NCI-H1694 treated with DMSO at 0.1 percent for 48 hours (cell line): ENCODE measurements at places on chromosomes 4 and X.

DNA sequence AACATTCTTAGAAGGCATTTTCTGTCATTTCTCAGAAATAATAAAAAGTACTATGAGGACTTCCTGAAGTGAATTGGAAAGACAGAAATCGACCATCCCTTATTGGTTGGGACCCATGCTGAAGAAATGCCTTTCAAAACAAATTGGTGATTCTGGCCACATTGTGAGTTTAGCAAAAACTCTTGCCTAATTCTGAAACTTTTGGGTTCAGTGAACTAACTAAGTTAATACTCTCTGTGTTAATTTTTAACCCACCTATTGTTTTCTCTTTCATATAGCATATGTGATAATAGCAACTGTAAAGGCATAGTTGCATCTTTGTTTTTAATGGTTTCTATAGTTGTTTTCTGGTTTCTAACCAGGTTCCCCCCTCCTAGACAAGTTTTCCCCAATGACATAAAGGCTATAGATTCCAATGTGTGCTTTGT, 129.3 kb upstream of the FAT1 start:
- DNase-seq: no peak

DNA sequence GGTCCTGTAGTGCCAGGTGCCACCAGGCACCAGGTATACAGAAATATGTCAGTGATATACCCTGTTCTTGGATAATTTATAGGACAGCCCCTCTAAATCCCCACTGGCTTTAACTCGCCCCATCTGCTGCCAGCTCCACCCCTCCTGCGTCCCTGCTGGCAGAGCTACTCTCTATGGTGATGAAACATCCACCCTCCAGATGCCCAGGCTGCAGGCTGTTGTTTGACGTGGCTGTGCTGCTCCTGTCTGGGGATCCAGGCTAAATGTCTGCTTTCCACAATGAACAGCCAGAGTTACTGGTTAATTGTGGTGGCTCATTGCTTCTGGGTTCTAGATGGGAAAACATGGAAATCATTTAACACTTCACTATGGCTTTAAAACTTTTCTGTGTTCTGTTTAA, 12.9 kb downstream of the NHSL2 start:
- DNase-seq: peak; percentile 61

DNA sequence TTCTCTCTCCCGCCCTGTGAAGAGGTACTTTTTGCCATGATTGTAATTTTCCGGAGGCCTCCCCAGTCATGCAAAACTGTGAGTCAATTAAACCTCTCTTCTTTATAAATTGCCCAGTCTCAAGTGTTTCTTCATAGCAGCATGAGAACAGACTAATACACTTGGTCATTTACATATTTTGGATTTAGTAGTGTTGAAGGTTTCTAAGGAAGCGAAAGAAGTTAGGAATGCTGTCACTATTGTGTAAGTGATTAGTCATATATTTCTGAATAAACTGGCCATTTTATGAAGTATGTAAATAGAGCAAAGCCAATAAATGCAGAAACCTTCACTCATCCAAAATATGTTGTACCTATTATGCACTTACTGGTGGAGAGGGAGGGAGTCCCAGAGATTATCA, 34.4 kb upstream of the GK2 start:
- no peak for DNase-seq

DNA sequence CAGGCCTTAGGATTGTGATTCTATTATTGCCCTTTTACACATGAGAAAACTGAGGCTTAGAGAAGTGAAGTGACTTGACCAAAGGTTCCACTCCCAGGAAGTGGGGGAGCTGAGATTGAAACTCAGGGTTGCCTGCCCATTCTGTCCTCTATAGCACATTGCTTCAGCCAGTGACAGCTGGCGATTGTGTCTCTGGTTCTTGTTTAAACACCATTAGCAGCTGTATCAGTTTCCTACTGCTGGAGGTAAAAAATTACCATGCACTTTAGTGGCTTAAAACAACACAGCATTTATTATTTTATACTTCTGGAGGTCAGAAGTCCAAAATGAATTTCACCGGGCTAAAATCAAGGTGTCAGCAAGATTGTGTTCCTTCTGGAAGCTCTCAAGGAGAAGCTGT, 205.8 kb upstream of the MAMLD1 start:
- DNase-seq: no peak

DNA sequence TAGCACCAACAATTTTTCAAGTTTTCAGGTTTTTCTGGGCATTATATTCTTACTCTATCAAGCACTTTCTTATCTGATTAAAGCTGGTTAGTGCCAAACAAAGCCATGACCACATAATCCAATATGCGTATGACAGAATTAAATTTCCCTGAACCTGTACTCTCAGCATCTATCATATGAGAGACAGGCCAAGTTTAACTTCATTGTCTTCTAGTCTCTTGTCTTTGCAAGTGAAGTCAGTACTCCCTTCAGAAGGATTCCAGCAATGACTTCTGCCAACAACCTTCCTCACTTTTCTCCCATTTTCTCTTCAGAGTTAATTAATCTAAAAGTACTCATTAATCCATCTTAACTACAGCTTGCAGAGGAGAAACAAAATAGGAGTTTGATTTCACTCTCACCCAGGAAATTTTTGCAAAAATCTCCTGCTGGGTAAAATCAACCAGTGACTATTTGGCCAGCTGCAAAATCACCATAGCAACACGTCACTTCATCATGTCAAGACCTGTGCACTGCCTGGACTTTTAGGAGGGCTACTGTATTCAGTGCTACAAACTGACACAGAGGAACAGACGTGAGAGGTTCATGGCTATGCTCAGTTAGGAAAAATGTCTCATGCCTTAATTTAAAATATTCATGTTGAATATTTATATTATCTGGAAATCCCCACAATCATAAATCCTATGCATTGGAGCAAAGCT, 208.4 kb downstream of the ANTXR2 start:
- peak; percentile 17 for DNase-seq
